Activated T-cell treated with anti-CD3 and anti-CD28 coated beads, Interleukin-2, amount 50 U/mL, for 72 hours (primary cell): ENCODE measurements at places on chromosomes 13 and 19.
A peak's percentile ranks its signal among the peaks of the same experiment; 100 is the strongest.

- DNase-seq: no peak
These were observed 629.2 kb downstream of the UQCRFS1 start for GRCh38 chr19:28583713-28584112.

GRCh38 chr13:101242720-101243119 is 173.6 kb downstream of the NALCN start:
- DNase-seq: no peak

GRCh38 chr13:20174656-20175405 is 14.0 kb upstream of the GJA3 start:
- peak; percentile 68 for DNase-seq

DNA sequence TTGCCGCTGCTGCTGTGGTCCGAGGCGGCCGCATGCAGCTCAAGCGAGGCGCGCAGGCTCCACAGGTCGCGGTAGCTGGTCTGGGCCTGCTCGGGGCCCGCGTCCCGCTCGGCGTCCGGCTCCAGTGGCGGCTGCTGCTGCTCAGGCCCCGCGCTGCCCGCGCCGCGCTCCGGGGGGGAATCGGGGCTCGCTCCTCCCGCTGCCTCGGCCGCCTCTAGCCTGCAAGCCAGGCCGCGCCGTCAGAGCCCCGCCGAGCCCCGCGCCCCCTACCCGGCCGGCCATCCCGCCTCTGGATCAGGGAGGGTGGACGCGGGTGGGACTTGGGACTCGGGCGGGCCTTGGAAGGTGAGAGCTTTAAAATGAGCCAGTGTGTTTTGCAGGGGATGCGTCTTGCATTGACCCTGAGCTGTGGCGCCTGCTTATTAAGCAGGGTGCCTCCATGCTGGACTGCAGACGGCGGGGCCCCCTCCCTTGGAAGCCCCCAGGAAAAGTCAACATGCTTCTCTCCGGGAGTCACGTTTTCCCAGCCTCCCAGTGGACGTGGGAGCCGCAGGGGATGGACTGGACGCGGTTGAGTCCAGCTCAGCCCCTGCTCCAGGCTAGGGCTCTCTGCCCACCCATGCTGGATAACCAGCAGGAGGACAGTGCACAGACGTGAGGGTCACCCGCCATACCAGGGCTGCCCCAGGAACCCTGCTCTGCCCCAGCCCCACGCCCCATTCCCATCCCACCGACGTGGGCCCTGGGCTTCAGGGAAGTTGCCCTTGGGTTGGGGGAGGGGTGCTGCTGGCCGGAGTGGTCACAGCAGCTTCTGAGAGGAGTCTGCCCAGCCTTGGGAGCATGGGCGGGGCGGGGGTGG is 7.7 kb downstream of the CBARP start:
- no peak for DNase-seq

DNA sequence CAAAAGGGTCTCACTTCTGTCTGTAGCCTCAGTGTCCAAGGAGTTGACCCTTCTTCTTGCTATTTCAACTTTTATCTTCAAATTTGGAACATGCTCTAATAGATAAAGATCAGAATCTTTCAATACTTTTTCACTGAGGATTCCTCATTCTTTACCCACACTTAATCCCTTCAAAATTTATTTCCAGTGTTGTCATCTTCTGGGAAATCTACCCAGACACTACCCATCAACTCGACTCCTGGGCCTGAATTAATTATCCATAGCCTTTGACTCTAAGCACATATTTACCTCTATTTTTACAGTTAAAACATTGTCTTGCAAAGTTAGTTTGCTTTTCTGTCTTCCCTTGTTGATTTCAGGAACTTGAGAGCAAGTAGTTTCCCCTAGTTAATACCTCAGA is 1022.5 kb downstream of the PCDH9 start:
- no peak for DNase-seq

GRCh38 chr19:12970070-12970820 is 869 bp downstream of the DAND5 start:
- DNase-seq: no peak

DNA sequence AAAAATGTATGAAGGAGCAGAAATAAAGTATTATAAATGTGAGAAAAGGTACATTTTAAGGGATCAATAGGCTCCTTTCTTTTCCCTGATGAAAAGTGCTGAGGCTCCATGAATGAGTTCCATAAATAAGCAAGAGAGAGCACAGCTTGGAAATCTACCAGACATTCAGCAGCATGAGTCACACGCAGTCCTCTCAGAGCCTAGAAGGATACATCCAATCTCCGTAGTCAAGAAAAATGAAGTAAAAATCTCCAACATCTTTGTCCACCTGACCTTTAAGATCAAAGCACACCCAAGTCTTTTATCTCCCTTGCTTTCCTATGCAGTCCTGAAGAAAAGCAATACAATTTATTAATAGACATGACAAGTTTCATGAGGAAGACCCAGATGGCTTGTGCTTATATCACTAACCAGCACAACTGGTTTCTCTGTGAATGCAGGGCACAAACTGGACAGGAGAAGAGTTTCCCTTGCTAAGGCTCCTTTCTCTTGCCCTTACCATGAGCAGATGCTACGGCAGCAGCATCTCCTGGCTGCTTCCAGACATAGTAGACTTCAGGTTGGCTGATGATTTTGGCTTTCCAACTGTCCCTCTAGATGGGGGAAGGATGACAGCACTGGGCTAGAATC is 730.8 kb downstream of the EFNB2 start:
- DNase-seq: no peak

GRCh38 chr19:40466219-40466984 is 399 bp upstream of the SPTBN4 start:
- DNase-seq: peak; percentile 80

- DNase-seq: no peak
These were observed 886 bp downstream of the MFSD12 start for GRCh38 chr19:3556423-3556977.

DNA sequence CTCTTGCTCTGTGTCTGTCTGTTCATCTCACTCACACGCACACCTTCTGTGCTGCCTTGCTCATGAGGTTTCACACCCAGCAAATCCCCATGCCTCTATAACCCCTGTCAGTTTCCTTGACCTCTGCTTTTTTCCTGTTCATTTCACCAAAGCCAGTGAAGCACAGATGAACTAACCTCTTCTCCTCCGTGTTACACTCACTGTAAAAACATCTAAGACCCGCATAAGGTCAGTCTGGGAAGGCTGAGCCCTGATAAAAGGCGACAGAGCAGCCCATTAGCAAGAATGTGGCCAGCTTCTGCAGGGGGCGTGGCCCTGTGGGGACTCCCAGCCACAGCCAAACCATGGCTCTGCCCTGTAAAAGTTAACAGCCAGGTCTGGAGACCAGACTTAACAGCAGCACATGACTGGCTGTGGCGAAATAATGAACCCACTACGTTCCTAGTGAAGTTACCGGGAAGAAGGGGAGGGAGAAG is 42.8 kb upstream of the NPAS1 start:
- DNase-seq: no peak

GRCh38 chr19:22901431-22902130 is 69.5 kb downstream of the ZNF723 start:
- DNase-seq: no peak

- DNase-seq: peak; percentile 51
These were observed 760 bp downstream of the ZNF91 start for GRCh38 chr19:23394511-23394910.

DNA sequence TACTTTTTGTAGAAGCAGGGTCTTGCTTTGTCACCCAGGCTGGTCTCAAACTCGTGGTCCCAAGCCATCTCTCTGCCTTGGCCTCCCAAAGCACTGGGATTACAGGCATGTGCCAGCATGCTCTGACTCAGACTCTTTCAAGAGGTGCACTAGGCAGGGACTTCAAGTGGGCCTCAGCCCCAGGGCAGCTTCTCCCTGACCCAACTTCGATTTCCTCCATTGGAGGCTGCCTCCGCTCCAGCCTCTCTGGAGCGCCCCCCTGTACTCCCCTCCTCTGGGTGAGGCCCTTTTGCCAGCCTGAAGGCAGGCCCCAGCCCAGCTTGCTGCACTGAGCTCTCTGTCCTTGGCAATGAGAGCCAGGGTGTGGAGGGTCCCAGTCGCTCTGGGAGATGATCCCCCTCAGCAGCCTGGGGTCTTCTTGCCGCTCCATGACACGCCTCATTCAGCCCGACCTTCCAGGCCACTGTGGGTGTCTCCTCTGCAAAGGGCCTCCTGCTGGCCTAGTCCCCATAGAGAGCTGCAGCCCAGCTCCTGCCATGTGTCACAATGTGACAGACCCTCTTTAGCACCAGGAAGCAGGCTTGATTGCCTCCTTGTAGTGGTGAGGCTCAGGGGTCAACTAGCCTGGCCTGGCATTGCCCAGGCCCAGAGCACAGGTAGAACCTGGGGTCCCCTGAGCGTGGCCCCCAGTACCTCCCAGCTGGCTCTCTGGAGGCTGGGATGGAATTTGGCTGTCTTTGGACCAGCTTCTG is 16.4 kb downstream of the CARM1 start:
- no peak for DNase-seq

DNA sequence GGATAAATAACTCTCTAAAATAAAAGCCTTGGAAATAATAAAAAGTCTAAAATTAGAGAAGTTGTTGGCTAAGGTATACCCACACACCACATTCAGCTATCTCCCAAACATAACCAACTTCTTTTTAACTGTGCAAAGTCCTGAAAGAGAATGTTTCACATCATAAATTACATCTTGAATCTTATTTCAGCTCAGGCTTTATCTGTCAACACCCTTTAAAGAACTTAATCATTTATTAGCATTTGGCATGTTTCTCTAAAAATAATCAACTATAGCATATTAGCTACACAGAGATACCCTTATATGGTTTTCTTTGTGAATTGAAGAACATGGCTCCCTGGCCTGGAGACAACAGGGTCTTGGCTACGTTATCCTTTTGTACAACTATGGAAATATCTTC is 6.9 kb downstream of the EDNRB start:
- no peak for DNase-seq

DNA sequence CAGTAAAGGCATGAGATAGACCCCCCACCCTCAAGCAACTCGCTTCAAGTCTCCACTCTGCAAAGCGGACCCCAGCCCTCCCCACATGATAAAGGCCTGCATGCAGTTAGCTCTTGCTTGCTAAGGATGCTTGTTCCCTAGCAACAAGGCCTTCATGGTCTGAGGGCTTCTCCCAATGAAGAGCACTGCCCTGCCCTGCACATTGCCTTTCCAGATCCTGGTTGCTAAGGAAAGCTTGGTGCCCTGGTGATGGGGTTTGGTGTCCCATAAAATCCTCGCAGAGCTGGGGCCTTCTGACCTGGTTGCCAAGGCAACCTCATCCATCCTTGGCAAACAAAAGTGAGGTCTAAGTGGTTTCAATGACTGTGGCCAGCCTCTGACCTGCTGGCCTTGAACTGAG is 6.0 kb downstream of the DBP start:
- DNase-seq: no peak

DNA sequence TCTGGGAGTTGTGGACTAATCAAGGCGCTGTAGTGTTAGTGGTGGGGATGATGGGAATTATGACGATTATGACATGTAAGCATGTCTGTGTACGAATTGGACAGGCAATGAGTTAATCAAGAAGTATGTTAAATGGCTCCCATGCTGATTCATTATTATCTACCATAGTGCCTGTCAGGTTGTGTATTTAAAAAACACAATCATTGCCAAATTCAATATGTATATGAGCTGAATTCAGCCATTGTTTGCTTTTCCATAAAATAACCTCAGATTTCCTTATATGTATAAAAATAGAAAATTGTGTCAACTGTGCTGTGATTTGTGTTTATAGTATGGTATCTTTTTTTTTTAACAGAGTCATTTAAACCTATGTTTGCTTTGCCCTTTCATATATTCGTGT is 37.1 kb downstream of the PCCA start:
- no peak for DNase-seq
